ENCODE measurements at places on chromosomes 7 and 10.

- no peak for DNase-seq
These were observed 3.2 kb downstream of the HOXA5 start for GRCh38 chr7:27140126-27140857.

DNA sequence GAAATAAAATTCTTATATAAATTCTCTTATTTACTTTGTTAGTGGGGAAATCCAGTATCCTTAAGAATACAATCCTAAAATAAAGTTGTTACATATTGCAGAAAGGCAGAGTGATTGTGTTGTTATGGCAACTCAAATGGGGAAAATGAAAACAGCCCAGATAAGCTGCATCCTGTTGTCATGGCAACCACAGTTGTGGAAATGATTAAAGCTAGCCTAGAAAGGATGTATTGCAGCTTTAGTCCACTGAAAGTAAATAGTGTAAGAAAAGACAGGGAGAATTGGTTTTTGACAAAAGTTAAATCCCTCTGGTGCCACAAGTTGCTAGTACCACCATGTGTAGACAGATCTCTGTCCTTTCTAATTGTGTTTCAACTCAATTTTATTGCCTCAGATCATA lies 43.2 kb downstream of the BTRC start:
- DNase-seq = peak; percentile 42

DNA sequence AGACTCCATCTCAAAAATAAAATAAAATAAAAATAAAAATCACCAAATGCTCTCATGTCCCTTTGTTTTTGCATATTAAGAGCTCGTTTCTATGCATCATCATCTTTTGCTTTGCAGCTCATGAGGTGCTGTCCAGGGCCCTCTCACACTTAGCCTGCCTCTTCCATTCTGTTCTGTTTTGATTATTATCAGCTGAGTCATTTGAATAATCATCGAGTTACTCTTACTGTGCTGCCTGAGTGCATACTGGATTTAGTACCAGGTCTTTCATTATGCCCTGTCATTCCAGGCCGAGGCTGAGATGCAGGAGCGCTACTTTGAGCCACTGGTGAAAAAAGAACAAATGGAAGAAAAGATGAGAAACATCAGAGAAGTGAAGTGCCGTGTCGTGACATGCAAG lies 33.0 kb downstream of the UCMA start:
- no peak for DNase-seq

DNA sequence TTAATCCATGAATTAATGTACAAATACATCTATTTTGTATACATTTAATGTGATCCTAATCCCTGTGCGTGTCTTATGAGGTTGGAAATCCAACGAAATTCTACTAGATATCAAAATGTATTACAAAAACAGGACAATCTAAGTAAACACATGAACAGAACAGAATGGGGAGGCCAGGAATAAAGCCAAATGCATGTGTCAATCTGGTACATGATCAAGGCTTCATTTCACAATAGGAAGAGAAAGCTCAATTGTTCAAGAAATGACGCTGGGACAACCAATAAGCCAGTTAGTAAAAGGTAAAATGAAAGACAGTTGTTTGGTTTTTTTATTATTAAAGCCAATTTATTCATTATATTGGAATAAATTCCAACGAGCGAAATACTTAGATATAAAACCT lies 83.0 kb downstream of the COL13A1 start:
- no peak for DNase-seq

DNA sequence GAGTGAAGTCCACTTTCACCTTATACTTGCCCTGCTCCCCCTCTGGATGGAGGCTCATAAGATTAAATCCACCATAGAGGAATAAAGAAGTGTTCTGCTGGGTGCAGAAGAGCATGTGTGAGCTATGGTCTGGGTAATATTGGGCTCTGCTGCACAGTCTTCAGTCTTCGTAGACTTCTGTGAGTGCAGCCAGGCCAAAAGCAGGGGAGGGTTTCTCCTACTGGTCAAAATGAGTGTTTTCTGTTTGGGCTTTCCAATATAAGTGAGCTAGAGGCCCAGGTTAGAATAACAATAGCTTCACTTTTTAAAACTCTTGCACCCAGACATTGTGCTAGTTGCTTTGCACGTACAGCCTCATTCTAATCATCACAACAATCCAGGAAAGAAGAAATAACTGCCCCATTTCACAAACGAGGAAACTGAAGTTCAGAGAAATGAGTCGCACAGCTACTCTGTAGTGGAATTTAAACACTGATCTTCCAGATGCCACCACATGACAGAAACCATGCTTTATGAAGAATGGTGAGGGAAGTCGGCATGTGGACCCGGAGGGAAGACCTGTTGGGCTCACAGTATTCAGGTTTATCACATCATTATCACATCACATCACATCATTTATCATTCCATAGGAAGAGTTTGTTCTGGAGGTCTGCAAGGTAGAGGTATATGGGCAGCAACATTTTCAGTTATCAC lies 23.8 kb upstream of the MSMB start:
- no peak for DNase-seq

GRCh38 chr7:2313450-2314208 lies 612 bp downstream of the SNX8 start:
- DNase-seq = no peak

DNA sequence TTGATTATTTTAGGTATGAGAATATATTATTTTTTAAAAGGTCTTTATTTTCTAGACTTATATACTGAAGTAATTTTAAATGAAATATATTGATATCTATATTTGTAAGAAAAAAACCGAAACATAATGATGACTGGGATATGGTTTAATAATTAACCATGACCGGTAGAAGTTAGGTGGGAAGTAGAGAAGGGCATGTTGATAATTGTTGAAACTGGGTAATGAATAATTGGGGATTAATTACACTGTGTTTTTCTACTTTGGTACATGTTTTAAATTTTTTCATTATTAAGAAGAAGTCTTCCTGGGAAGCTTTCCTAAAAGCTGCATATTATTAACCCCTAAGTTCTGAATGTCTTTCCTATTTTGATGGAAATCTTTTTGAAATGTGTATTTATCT lies 16.3 kb downstream of the TSPAN12 start:
- no peak for DNase-seq

GRCh38 chr7:88185650-88186049 lies 34.2 kb downstream of the SRI start:
- no peak for DNase-seq

DNA sequence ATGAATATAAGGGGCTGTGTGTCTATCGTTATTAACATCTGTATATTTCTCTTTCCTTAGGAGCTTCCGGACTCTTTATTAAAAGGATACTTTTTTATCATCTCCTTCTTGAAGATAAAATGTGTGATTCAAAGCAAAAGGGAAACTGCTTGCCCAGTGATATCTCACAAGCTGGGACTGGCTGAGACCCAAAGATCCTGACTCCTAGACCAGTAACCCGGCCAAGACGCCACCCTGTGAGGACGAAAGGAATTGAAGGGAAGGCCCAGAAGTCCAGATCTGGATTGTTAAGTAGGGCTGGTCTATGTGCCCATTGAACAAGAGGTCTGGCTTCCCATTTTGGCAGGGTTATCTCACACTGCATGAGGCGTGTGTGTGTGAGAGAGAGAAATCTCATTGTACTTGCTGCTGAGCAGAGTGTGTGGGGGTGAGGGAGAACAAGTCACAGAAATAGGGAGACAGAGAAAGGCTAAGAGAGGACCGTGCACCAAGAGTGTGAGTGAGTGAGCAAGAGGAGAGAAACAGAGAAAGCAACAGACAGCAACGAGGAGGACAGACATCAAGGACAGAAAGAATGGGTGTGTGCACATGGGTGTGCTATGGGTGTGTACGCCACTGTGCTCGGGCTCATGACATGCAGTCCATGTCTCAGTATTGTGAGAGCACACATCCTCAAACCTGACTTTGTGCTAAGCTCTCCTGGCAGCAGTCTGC lies 75.4 kb downstream of the PLXNA4 start:
- DNase-seq = no peak

DNA sequence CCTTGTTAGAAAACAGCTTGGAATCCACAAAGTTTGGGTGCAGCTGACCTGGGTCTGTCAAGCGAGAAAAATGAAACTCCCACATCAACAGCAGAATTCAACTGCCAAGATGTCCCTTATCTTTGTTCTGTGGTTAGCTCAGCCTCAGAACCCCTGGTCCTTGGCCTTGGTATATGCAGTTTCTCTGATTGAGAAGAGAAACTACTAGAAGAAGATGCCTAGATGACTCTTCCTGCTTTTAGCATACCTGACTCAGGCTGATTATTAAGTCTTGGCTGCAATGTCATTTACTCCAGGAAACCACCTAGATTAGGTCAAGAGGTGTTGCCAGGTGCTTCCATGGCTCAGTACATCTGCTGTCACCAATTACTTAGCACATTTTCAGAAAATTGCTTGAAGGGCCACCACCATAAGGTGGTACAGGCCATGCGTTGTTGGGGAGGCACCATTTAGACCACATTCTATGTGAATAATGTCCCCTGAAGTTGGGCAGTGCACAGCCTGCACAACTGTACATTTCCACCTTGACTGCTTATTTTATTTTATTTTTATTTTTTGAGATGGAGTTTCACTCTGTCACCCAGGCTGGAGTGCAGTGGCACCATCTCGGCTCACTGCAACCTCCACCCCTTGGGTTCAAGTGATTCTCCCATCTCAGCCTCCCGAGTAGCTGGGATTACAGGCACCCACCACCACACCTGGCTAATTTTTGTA lies 59.4 kb upstream of the ZNF438 start:
- DNase-seq = no peak

DNA sequence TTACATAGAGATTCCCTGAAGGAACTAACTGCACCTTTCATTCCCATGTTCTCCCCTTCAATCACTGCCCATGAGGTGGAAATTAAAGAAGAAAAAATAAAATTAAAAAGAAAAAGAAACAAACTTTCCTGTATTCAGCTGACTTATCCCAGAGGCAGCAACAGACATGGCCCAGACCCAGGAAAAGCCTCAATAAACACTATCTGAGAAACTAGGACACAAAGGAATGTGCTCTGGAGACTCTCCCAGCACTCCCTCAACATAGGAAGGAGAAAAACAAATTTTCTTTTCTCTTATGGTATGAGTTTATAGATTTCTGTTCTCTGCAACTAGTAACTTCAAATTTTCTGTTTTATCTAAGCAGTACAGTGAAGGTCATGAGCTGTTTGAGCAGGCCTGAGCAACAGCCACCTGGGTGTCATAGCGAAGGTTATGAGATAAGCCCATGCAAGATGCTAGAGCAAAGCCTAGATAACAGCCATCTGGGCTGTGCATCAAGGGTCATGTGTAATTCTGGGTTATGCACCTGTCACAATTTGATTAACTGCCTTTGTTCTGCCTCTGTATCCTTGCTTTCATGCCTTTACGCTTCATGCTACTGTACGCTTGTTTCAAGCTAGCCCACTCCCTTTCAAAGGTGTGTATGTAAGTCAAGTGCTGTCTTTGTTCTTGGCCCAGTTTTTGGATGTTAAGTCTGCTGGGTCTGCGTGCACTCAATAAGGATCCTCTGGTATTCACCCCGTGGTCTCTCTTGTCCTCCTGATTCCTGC lies 11.0 kb upstream of the OR6B1 start:
- no peak for DNase-seq

- DNase-seq = no peak
These were observed 102.2 kb upstream of the ELMO1 start for GRCh38 chr7:37550872-37551271.

- DNase-seq = no peak
These were observed 19.5 kb upstream of the MICU1 start for GRCh38 chr10:72645263-72645858.

Measured in retinal pigment epithelial cell (primary cell).